ENCODE measurements at places on chromosomes 4 and X.

DNA sequence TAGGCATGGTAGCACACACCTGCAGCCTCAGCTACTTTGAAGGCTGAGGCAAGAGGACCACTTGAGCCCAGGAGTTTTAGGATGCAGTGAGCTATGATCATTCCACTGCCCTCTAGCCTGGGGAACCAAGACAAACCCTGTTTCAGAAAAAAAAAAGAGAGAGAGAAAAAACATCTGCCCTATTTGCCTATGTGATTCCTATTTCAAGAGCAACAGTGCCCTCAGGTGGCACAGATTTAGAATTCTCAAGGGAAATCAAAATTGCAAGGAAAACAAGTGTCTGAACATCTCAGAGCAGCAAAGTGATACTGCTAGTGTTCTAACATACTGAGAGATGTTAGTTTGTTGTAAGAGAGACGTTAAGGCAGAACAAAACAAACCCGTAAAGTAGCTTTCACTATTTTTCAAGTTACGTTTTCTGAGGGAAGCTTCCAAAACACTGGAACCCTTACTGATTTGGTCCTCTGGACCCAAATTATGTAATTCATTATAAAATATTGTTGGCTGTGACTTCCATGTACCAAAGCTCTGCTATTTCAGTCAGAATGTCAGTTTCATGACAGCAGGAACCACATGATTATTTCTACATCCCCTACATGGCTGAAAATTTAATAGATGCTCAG lies 7.9 kb downstream of the BDH2 start:
- no peak for DNase-seq

GRCh38 chrX:73855546-73855945 lies 292.5 kb downstream of the CHIC1 start:
- peak; percentile 12 for DNase-seq

GRCh38 chr4:103998756-103999155 lies 279.0 kb upstream of the TACR3 start:
- no peak for DNase-seq

GRCh38 chr4:10354746-10355145 lies 102.5 kb downstream of the ZNF518B start:
- DNase-seq = no peak

DNA sequence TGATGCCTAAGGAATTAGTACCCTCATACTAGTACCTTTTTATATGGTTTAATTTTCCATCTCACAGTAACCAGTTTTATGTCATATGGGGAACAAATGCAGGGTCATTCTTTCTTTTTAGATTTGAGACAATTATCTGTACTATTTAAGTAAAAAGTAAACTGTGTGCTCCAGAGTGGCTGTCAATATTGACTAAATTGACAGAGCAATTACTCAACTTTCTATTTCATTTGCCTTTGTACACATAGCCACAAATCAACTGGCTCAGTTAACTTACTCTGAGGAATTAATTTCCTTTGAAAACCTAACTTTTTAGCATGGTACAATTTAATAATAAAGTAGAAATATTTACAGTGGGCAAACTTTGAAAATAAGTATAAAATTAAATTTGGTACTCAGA lies 28.5 kb upstream of the TEX13C start:
- DNase-seq = no peak

- no peak for DNase-seq
Measured at GRCh38 chrX:118655561-118656246, 71.7 kb upstream of the IL13RA1 start.

- DNase-seq = no peak
Measured at GRCh38 chr4:158129694-158130093, 43.1 kb downstream of the GASK1B start.

DNA sequence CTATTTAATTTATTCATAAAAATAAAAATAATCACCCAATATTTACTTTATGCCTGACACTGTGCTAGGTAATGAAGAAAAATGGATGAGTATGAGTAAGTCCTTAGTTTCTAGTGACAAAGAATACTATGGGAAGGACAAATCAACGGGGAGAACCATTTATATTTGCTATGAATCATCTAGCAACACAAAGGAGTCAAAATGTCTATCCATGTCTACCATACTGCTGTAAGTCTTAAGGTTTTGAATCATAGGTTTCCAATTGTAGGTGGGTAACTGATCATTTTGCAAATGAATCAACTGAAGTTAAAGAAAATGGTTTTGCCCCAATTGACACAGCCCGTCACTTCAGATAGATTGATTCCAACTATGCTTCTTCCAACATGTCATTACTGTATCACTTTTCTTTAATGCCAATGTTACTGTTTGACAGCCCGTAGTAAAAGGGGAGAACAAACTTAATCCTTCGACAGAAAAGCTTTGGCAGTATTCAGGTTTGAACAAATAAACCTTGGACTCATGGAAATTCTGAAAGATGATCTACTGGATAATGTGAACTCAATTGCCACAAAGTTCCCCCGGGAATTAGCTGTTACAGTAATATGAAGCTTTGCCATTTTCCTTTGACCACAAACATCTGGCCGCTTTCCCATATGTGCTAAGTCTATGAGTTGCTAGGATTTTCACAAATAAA lies 3.2 kb downstream of the TDO2 start:
- no peak for DNase-seq

DNA sequence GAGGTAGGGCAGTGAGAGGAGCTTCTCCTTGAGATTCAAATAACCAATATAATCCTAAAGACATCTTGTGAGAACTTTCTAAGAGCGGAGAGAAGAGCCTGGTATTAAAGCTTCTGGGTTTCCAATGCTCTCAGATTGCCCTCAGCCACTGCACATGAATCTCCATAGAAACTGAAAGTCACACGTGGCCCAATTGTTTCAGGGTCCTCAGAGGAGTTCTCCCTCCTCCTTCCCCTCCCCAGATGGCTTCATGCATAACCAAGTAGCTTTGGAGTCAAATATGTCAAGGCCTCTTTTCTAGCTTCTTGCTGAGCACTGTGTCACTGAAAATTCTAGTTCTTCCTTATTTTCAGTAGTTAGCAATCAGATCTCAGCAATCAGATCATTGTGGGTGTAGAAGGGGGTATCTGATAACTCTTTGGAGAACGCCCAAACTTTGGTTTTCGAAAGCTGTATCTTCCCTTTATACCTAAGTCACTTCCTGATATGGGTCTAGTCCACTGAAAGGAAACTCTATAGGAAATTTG lies 2.2 kb downstream of the BTK start:
- DNase-seq = no peak

GRCh38 chr4:147610686-147611085 lies 6.5 kb upstream of the TMEM184C start:
- no peak for DNase-seq

DNA sequence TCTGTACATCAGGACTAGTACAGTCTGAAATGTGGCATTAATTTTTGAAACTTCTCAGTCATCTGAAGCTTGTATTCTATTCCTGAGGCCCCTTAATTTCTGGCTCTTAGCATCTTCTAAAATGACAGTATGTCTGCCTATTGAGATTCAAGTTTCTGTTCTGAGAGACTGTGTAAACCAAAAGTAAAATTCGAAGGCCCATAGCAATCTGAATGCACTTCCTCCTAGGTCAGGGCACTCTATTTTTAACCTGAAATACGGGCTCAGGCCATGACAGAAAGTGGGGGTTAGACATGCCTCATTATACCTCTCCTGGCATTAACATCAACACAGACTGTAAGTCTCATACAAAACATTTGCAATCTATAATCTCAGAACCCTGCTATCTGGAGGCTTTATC lies 584.4 kb downstream of the KLHL4 start:
- no peak for DNase-seq

DNA sequence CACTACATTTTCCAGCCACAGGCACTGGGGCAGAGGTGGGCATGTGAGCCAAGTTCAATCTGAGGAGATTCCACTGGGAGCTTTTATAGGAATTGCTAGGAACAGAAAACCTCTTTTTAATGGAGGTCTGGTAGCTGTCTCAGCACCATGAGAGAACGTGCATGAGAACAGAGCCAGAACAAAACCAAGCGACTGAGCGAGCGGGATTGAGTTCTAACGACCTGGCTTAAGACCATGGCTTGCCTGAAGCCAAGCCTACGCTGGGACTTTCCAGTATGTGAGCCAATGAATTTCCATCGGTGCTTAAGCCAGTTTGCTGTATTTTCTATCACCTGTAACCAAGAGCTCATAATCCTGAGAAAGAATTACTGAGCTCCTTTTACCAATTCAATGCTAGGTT lies 183.7 kb downstream of the NR3C2 start:
- no peak for DNase-seq

DNA sequence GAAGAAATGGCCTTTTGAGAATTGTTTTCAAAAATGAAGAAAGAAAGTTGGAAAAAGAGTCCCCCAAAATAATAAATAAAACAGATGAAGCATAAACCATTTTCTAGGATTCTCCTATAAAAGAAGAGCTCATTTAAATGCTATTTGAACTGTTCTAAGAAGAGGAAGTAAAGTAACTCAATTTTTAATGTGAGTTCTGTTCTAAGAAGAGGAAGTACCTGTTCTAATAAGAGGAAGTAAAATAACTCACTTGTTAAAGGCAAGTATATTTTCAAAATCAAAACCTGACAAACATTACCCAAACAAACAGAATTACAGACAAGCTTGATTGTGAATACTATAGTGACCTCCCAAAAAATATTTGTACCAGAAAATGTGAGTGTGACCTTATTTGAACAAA lies 1326.3 kb downstream of the C4orf33 start:
- no peak for DNase-seq

DNA sequence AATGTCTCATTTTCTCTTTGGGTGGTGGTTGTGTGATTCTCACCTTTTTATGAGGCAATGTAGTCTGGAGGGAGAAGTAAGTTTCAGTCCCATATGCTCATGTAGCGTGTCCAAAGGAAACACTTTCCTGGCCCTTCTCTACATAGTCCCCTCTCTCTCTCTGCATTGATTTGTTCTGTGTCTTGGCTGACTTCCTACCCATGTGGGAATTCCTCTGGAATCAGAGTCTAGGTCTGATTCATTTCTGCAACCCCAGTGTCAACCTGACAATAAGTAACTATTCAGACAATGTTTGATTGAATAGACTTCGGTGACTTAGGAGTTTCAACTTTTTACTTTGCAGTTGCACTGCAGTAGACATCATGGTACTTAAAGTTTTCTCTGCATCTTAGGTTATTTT lies 2.7 kb upstream of the ALAS2 start:
- no peak for DNase-seq

- DNase-seq = no peak
Measured at GRCh38 chrX:95290455-95290854, 1394.2 kb upstream of the DIAPH2 start.

- no peak for DNase-seq
Measured at GRCh38 chrX:150841456-150842197, 56.8 kb downstream of the CD99L2 start.
